ENCODE measurements at places on chromosomes 3 and 15.
A peak's percentile ranks its signal among the peaks of the same experiment; 100 is the strongest.

DNA sequence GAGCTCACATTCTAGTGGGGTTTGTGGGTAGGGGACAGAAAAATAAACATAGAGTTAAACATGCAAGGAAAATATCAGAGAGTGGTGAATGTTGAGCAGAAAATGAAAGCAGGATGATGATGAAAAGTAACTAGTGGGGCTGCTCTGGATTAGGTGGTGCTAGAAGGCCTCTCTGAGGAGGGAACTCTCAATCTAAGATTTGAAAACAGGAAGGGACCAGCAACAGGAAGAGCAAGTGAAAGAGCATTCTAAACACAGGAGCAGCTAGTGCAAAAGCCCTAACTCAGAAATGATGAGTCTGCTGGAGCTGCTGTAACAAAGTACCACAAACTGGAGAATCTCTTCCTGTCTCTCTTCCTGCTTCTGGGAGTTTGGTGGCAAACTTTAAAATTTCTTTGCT is 468.6 kb upstream of the AGTR1 start:
- no peak for DNase-seq

GRCh38 chr3:150177673-150178381 is 207.1 kb upstream of the PFN2 start:
- no peak for DNase-seq

DNA sequence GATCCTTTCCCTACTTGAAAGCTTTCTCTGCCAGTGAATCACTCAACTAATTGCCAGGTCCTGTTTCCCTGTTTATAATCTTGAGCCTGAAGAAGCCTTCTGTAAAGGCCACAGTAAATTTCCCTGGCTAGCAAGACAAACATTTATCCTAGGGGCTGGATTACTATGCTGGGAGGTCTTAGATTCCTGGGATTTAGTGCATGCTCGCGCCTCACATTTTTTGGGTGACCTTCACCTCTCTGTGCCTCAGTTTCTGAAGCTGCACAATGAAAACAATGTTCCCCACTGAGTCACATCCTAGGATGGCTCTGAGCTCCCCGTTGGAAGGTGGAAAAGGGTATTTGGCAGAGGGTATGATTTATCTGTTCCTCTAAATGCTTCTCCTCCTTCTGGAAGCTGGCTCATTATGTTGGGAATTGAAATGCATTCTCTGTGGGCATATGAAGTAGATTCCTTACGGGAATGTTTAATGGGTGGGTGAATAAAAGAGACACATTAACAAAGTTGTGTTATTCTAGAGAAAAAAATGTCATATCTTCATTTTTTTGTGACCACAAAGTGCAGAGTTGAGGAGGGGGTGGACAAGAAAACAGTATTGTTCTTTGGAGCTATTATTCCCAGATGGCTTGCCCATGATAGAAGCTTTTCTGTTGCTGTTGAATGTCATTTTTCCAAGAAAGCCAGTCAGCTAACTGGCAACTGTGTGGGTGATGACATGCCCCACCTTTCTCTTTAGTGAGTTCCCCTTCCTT is 32.4 kb downstream of the LSM3 start:
- DNase-seq, result no peak

DNA sequence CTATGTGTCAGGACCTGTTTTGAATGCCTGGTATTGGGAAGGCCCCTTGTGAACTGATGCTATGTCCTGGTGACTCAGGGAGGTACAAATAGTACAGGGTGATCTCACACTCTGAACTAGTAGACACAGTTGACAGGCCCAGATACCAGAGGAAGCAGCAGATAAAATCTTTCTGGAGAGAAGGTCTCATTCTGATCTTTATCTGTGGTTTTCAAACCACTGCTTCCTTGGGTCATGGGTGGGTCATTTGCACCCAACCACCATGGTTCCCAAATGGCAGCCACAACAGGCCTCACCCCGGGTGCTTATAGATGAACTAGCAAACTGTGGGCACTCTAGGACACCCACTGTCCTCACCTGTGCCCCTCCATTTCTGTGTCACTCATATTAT is 43.4 kb downstream of the PXYLP1 start:
- no peak for DNase-seq

- no peak for DNase-seq
Measured at GRCh38 chr3:6654670-6655069, 206.2 kb upstream of the GRM7 start.

DNA sequence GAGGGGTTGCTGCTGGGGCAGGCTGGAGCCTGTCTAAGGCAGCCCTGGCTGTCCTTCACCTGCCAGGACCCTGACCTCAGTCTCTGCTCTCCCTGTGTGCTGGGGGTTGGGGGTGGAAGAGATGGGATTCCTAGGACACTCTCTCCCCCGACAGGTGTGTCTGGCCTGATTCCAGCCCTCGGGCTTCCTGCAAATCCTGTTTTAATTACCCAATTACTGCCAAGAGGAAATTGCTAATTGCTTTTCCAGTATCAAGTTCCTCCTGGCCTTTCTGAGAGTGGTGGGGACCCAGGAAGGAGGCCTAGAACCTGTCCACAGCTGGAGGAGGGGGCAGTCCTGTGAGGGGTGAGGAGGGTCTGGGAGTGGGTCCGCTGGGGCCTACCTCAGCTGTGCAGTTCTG is 15.8 kb downstream of the PLXNA1 start:
- no peak for DNase-seq

DNA sequence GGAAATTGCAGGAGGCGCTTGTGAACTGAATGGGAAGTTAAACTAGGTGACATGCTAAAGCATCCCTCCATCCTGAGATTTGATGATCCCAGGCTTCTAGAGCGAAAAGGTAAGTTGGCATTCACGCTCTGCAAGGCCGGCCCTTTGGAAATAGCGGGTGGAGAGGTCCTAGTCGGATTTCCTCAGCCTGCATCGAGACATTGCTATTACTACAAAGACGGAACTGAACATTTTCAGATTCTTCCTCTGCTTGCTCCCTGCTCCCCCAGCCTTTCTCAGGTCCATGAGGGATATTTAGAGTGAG is 77.7 kb downstream of the DGKG start:
- no peak for DNase-seq

DNA sequence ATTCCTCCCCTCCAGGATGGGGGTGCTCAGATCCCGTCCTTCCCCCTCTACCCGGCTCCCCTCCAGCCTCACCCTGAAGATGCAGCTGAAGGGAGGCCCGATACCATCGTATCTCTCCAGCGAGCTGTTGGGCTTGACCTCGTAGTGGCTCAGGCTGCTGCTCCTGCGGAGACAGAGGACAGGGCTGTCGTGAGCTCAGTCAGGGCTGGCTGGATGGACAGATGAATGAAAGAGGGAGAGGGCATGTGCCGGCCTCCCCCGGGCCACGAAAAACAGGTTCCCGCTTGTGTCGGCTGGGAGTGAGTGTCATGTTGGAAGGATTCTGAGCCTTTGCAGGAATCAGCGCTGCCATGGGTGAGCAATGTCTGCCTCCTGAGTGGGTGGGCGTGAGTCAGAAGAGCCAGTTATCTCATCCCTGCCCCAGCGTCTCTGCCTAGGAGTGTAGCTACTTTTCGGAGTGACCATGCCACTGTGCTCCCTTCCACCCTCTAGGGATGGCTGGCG is 35.2 kb downstream of the FEM1B start:
- DNase-seq, result no peak

- no peak for DNase-seq
Measured at GRCh38 chr3:4680871-4681300, 187.7 kb downstream of the ITPR1 start.

DNA sequence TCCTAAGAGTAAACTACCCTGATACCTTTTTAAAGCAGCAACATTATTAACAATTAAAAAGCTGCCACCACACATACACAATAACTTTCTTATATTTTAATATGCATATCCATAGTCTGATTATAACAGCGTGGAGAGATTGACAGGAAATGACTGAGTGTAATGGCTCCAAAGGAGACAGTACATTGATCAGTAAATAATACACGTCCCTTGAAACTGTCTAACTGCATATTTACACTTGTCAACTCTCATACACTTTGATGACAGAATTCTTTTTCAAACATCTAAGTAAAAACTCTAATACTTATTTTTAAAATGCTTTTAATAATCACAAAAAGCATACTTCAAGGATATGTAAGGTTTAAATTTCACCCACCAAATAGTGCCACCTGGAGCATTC is 99.5 kb downstream of the FOXP1 start:
- DNase-seq, result no peak

GRCh38 chr15:91965501-91966193 is 112.1 kb downstream of the SLCO3A1 start:
- DNase-seq, result no peak

GRCh38 chr3:52983336-52983807 is 62.5 kb downstream of the SFMBT1 start:
- no peak for DNase-seq

- DNase-seq, result no peak
Measured at GRCh38 chr3:31610700-31611275, 78.1 kb downstream of the STT3B start.

DNA sequence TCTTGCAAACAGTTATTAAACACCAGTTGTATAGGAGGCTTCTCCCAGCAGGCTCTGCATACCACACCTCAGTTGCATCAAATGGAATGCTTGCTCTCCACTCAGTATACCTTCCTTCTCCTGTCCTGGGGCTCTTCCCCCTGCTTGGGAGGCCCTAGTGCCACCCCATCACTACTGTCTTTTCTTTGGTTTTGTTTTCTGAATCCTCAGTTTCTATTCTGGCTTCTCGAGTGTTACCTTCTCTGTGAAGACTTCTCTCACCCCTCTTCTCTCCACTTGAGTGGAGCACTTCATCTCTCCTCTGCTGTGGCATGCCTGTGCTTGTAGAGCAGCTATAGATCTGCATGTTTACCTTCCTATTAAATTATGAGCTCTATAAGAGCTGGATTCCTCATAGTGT is 75.7 kb upstream of the TPRG1 start:
- no peak for DNase-seq

- DNase-seq, result no peak
Measured at GRCh38 chr15:78642331-78642730, 1.3 kb upstream of the CHRNB4 start.

DNA sequence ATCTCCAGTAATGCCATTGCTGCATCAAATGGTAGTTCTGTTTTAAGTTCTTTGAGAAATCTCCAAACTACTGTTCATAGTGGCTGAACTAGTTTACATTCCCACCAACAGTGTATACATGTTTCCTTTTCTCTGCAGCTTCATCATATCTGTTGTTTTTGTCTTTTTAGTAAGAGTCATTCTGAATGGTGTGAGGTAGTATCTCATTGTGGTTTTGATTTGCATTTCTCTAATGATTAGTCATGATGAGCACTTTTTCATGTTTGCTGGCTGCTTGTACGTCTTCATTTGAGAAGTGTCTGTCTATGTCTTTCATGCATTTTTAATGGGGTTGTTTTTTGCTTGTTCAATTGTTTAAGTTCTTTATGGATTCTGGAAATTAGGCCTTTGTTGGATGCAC is 10.2 kb upstream of the GCSAM start:
- no peak for DNase-seq

DNA sequence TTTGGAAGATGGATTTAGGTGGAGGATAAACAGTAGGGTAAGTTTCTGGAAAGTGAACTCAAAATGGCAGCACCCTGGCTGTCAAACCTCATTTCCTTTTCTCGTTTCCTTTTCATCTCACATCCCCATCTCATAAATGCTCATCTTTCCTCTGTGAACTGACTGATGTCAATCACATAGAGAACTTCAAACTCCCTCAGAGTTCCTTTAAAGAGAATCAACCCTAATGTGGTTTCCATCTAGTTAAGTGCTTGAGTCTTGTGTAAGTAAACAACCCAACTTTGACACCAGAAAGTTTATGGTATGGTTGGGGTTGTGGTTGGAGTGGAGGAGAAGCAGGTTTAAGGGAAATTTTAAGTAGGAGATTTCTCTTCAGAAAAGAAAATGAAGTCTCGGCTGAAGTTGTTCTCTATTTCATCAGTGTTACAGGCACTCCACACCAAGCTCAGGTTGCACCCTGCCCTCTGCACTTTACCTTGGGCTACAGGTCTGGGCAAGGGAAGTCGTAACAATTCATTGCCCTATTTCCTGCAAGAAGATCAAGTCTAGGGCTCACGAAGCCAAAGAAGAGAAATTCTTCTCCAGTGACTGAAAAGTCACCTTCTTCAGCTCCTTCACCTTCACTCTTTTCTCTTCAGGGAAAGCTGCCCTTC is 34.4 kb upstream of the TNIK start:
- peak; percentile 71 for DNase-seq

GRCh38 chr3:66196633-66197032 is 24.2 kb upstream of the SLC25A26 start:
- no peak for DNase-seq

DNA sequence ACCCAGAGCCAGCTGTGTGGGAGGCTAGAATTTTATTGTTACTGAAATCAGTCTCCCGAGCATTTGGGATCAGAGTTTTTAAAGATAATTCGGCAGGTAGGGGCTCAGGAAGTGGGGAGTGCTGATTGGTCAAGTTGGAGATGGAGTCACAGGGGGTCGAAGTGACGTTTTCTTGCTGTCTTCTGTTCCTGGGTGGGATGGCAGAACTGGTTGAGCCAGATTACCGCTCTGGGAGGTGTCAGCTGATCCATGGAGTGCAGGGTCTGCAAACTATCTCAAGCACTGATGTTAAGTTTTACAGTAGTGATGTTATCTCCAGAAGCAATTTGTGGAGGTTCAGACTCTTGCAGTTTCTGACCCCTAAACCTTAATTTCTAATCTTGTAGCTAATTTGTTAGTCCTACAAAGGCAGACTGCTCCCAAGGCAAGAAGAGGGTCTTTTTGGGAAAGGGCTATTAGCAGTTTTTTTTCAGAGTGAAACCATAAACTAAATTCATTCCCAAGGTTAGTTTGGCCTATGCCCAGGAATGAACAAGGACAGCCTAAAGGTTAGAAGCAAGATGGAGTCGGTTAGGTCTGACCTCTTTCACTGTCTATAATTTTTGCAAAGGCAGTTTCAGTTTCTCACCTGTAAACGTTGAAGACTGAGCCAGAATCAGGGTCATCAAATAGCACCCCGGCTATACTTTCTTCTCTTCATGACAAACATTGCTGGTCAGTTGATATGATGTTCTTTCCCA is 28.2 kb downstream of the FLNB start:
- no peak for DNase-seq

DNA sequence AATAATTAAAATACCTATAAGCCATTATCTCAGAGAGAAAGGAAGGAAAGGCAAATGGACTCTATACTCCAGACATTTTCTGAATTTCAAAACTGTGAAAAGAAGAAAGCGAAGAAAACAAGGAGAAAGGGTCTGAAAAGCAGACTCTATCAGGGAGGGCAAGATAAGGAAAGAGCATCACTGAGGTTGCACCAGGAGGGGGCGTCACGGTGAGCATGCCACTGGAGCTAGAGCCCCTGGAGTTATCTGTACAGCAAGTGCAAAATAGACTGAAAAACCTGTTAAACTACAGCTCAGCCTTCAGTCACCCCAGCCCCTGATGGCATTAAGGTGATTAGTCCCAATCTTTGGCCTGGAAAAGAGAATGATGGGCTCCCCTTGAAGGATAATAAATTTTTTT is 514.3 kb downstream of the GABRG3 start:
- DNase-seq, result no peak

All from T-helper 1 cell (primary cell).